ENCODE measurements at places on chromosomes 6 and 20.

GRCh38 chr6:134908906-134909516 is 40.9 kb downstream of the ALDH8A1 start:
- no peak for DNase-seq

- DNase-seq: no peak
These were observed 10.9 kb downstream of the NINL start for GRCh38 chr20:25574411-25574810.

- no peak for DNase-seq
These were observed 12.0 kb downstream of the TTI1 start for GRCh38 chr20:38021087-38021772.

DNA sequence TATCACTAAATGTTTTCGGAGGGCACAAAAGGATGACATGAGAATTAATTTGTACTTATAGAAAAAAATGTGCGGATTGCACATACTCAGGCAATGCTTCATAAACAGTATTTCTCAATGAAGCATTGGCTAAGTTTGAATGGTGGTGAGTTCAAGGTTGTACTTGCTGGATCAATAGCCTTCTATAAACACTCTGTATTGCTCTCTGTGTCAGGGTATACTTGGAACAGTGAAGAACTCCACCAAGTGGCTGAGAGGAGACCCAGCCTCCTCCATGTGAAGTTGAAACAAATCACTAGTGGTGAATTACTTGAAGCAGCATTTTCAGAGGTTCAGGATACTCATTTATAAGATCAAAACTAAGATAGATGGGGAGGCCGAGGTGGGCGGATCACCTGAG is 360.6 kb downstream of the RIMS1 start:
- DNase-seq: no peak

GRCh38 chr20:40982415-40983145 is 46.0 kb upstream of the TOP1 start:
- no peak for DNase-seq

GRCh38 chr20:47099825-47100441 is 205.3 kb downstream of the EYA2 start:
- no peak for DNase-seq

GRCh38 chr6:116307001-116307400 is 27.3 kb upstream of the TSPYL1 start:
- no peak for DNase-seq

GRCh38 chr20:18154342-18154741 is 16.7 kb downstream of the KAT14 start:
- DNase-seq: no peak

DNA sequence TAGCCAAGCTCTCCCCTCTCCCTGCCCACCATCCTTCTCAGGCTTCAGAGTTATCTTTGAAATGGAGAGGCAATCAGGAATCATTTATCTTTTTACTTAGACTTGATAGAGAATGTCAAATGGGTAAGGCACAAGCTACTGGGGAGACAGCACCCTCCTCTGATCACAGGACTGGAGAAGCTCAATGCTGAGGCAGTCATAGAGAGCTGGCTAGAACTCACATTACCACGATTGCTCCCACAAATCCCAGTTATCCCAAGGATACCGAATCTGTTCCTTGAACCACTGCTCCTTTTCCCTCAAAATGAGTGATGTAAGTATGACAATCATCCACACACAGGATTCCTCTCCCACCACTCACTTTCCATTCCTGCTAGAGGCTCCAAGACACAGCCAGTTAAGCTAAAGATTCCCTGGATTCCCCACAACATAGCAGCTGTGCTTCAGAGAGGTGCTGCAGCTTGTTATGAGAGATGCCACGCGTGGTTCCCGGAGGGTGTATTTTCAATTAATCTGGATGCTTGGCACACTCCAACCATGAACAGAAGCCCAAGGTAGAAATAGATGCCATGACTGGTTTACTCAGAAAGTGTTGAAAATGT is 96.2 kb upstream of the VGLL2 start:
- no peak for DNase-seq

Data from stimulated activated CD4-positive, alpha-beta T cell treated with anti-CD3 and anti-CD28 coated beads, Interleukin-15, amount 100 ng/mL, for 1 hour (primary cell).